Fibroblast of skin of right quadriceps (primary cell): ENCODE measurements at places on chromosomes 2 and 18.

DNA sequence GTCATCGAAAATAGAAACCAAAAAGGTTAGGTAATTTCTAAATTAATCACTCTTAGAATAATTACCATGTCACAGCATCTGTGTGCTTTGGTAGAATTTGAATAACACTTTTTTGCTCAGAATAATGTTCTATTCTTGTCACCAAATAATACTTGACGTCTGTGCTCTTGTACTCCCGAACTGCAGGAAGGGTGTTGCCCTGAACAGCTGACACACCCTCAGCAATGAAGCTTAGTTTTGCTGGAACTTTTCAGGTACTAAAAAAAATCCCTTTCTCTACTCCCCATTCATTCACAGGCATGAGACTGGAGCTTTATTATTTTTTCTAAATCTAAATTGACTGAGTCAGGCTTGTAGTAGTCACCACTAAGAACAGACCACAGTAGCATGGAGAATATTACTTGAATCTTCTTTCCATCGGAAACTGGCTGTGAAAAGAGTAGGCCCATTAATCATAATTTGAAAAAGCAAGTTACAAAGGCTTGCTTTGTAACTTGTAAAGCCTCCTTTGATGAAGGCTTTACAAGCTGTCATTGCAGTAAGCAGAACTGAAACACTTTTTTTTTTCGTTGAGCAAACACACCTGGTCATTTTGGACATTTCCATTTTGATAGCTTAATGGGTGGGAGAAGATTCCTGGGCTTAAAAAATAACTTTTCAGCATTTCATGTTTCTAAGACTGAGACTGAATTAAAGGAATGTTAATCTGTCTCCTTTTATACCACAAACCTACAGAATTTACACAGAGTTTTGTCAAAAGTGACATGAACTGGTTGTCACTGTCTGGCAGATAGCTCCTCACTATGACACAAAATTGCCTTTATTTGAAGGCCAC, 70.3 kb upstream of the PELI1 start:
- no peak for DNase-seq

DNA sequence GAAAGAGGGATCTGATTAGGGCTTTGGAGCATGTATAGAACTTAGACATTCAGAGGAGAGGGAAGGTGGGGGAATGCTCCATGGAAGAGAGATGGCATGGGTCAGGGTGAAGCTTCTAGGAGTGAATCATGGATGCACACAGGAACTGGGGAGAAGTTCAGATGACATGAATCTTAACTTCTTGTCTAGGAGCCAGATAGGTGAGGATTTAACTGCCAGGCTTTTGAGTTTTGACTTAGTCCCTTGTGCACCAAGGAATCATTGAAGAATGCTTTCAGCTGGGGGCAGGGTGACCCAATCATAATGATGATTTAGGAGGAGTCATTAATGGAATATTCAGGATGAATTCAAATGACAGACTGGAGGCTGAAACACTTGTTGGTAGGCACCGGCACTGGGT, 48.7 kb downstream of the ACYP2 start:
- no peak for DNase-seq

DNA sequence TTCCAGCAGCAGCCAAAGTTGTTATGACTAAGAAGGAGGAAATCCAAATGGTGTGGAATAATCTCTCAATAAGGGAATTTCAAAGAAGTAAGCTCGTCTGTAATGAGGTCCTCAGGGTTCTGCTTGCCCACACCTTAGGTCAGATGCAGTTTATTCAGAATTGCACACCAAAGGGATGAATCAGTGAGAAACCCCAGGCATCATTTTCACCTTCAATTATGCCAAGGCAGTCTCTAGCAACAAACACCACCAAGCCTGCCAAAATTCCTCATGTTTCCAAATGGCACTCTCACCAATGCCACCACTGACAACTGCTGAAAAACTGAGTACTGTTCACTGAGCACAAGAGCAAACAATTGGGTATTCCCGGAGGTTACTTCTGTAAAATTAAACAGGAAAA, 43.6 kb downstream of the KCNG3 start:
- DNase-seq, result peak; percentile 5

DNA sequence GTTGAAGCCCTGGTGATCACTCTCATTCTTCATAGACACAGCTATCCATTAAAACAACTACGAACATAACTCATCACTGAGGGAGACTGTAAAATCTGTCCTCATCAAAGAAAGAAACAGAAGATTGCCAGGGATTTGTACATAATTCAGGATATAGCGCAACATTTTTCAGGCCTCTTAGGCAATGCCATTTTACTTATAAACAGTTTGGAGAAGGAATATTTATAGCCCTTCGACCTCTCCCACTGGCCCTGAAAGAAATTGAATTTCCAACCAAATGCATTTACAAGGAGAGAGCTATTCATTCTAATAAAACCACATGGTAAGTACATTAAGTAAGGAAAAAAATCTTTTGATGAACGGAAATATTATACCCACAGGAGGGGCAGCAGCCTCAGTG, 295.0 kb downstream of the RAD51AP2 start:
- peak; percentile 30 for DNase-seq
